ENCODE measurements at places on chromosomes 7 and 10. TPM values are rescaled to one million over a fixed set of nuclear protein-coding genes. Genes with fewer than 3 reads are reported as not detected.

GRCh38 chr10:33276282-33276923 is 58.1 kb downstream of the NRP1 start:
- H3K27ac ChIP-seq, result peak overlapping the region; percentile 49
- H3K36me3 ChIP-seq, result peaks cover 12% of the 10 kb centered on the region
- DNase-seq, result no peak
- no peak overlapping the region for H3K4me3 ChIP-seq

DNA sequence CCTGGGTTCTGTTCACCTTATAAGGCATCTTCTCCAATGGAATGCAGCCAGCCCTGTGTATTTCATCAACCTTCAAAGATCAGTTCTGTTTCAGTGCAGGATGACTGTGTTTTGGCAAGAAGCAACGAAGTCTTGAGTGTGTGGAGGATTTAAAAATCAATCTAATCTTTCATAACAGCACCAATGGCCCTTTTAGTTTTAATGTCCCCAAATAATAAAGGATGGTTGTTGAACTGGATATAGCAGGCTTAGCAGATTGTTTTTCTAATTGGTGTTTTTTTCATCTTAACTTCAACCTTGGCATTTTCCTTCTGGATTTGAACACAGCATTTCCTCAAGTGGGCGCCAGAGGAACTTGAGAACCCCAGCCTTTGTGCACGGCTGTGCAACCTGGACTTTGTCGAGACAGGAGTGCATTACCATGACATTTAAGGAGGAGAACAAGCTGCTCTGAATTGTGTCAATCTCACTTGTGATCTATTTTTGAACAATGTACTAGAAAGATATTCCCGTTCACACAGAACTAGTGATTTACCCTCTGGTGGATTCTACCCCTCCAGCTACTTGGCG is 313.3 kb upstream of the AKR1E2 start:
- no peaks in the 10 kb centered on the region for H3K27me3 ChIP-seq
- no peaks in the 10 kb centered on the region for H3K4me1 ChIP-seq
- H3K4me3 ChIP-seq, result no peak overlapping the region
- DNase-seq, result peak; percentile 90

The FAM25G gene
- total RNA-seq, result not detected

The RELN gene
- 0.33 TPM for total RNA-seq
